Muscle of arm (tissue), 14 donors: ENCODE measurements at places on chromosomes 5 and 9.

DNA sequence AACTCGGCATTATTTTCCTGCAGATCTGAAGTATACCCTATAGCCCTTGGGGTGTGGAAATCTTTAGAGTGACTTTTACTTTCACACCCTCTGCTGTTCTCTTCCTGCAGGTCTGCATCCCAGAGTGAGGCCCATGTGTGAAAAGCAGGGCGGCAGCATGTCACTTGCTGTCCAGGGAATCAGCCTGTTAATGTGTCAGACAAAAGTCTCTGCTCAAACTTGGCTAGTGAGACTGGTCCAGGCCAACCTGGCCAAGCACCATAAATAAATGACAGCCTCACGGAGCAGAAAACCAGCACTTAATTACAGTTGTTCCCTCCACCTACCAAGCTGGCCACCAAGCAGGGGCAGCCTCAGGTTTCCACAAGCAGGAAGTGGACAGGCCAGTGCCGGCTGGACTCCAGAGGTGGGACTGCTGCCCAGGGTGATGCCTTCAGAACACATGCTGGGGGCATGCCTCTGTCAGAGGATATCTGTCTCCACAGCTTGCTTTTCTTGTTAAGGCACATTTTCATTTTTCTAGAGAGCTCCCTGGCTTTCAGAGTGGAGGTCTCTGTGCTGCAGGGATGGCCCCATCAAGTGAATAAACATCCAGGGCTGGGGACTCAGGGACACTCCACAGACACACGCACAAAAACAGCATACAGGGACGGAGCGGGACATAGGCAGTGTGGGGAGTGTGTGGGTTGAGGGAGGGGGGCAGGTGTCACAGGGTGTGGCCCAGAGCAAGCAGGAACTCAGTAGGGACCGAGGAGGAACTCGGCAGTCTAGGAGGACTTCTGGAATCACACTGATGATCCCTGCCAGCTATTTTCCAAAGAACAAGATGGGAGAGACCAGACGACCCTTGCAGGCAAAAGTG is 243.8 kb upstream of the IRX1 start:
- no peak for DNase-seq

GRCh38 chr9:18741945-18742344 is 268.0 kb downstream of the ADAMTSL1 start:
- no peak for DNase-seq

- DNase-seq = no peak
These were observed 15.2 kb downstream of the IPPK start for GRCh38 chr9:92654481-92655301.

GRCh38 chr9:110317911-110318310 is 19.8 kb downstream of the TXNDC8 start:
- DNase-seq = no peak

DNA sequence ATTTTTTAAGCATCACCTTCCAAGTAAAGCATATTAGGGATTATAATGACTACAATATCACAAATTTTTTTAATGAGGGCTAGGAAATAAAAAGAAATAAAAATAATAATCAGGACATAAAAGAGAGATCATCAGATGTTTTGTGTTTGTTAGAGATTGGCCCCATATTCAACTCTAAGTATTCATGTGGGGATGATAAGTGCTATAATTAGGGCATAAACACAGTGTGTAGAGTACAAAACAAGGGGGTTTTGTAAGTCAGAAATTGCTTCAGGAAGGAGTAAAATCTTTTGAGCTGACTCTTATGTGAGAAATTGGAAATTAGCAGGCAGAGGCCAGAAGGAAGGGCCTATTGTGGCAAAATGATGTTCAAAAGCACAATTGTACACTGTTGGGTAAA is 127.3 kb downstream of the STARD4 start:
- DNase-seq = no peak

DNA sequence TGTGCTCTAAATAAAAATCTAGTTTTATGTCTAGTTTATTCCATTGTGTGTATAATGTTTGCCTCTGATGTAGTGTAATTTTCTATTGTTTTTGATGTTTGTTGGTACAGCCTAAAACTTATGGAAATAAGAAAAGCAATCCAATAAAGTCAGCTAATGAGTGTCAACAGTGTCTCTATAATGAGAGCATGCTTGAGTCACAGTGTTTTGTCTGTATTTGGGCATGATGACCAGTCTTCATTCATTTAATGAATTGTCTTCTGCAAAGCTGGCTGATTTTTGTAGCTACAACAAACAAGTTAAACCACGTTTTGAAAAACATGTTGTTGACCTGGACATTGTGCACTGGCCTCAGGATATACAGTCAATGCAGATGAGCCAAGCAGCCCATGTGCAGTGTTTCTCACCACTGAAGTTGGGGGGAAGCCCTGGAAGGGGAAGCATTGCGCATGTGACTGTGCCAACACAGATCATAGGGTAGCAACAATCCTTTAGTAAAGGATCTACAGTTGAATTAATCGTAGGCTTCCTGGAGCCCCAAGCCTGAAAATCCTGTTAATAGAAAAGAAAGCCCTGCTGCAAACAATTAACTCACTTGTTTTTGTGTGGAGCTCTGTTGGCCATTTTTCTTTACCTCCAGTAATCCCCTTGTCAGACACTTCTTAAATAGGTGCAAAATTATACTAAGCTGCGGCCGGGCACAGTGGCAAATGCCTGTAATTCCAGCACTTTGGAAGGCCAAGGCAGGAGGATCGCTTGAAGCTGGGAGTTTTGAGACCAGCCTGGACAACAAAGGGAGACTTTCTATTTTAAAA is 88.0 kb downstream of the INIP start:
- DNase-seq = no peak

DNA sequence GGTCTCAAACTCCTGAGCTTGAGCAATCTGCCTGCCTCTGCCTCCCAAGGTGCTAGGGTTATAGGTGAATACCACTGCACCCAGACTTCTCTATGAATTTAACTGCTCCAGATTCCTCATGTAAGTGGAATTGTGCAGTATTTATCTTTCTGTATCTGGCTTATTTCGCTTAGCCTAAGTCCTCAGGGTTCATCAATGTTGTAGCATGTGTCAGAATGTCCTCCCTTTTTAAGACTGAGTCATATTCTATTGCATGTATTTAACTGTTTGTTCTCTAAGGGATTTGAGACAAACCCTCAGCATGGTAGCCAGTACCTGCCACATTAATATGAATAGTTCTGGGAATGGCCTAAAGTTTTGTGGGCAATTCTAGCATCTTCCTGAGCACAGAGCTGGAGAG is 53.9 kb upstream of the TUT7 start:
- DNase-seq = no peak

DNA sequence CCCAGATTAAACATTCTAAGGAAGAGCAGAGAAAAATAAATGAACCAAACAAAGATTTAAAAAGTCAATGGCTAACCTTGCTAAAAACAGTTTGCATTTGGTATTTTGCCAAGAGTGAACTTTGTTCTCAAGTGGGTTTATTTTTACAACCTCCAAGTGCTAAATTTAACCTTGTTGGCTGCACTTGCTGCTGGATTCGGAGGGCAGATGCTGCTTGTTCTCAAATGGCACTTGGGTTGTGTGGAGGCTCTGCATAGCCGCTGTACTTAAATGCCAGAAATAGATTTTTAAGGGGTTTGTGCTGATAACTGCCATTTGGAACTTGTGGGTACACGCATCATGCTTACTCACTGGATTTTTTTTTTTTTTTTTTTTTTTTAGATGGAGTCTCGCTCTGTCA is 13.3 kb upstream of the SPATA24 start:
- no peak for DNase-seq

DNA sequence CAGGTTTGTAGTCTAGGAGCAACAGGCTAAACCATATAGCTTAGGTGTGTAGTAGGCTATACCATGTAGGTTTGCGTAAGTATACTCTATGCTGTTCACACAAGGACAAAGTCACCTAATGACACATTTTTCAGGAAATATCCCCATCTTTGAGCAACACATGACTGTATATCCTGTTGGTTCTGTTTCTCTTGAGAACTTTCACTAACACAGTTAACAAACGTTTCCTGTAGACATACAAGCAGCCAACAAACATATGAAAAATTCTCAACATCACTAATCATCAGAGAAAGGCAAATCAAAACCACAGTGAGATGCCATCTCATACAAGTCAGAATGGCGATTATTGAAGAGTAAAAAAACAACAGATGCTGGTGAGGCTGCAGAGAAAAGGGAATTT is 68.2 kb downstream of the NR2F1-AS1 start:
- DNase-seq = no peak

DNA sequence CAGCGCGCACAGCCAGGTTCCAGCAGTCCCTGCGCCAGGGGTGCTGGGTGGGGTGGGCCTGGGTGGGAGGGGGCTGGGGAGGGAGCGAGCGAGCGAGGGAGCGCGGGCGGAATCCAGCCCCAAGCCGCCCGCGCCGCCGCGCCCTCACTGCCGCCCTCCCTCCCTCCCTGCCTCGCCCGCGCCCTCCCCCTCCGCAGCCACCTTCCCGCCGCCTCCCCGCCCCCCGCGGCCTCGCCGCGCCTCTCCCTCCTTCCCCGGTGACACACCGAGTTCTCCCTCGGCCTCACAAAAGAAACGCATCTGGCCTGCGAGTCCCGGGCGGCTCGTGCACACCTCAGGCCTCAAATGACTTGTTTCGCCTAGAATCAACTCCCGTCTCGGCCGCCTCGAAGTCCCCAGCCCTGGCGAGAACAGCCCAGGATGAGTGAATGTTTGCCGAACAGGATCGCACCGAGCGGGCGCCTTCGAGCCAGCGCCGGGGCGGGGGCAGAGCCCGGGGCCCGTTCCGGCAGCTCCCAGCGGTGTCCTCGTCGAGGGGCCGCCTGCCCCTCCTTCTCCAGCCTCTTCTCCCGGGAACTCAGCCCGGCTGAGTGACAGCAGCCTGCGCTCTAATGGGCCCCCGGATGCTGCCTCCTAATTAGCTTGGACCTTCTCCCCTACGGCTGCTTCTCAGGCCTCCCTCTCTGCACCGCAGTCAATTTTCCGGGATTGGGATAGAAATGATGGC is 371 bp upstream of the PITX1 start:
- no peak for DNase-seq

DNA sequence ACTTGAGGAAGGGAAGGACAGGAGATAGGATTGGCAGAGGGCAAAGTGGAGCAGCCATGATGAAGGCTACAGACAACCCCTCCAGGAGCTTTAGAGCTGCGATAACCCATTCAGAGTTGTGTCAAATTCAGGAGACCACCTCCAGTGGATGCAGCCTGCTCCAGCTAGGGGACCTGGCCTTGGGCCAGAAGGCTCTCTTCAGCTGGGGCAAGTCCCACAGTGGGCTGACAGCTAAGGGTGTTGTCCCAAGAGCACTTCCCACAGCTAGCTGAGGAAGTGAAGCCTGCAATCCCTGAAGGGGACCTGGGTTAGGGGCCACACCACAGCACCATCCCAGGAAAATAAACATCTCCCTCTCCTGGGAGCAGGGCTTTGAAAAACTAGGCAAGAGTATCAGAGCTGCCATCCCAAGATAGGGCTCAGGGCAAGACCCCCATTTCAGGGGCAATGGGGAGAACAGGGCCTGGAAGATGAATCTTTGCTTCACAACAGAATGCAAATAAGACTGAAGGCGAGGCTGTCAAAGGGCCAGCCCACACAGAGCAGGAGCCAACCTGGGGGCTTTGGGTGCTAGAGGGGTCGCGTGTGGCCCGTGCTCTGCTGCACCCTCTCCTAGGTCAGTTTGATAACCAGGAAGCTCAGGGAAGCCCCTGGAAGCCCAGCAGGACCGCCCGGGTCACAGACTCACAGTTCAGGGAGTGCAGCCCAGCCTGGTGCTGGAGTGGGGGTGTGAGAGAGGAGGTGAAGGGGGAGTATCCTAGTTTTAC is 19.3 kb upstream of the DAPK1 start:
- DNase-seq = no peak

GRCh38 chr5:35608881-35609779 is 8.5 kb upstream of the SPEF2 start:
- DNase-seq = no peak

- DNase-seq = no peak
These were observed 265.1 kb downstream of the ARL15 start for GRCh38 chr5:54045077-54045792.

GRCh38 chr5:6634788-6635430 is 1.7 kb downstream of the SRD5A1 start:
- no peak for DNase-seq

GRCh38 chr9:13554626-13555025 is 275.1 kb upstream of the MPDZ start:
- no peak for DNase-seq

DNA sequence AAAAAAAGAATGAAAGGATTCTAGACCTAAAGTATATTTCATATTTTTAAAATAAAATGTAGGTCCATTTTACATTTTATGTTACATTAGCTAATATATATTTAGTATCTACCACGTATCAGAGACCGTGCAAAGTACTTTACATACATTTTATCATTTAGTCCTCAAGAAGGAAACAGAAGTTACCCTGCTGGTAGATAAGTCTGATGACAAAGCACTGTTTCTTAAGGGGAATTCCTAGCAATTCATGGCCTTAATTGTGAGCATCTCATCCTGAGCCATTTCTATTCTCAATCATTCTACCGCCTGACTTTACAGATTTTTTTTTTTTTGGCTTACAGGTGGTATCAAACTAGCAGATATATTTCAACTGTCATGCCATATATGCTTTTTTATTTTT is 367.7 kb downstream of the PRELID2 start:
- no peak for DNase-seq

DNA sequence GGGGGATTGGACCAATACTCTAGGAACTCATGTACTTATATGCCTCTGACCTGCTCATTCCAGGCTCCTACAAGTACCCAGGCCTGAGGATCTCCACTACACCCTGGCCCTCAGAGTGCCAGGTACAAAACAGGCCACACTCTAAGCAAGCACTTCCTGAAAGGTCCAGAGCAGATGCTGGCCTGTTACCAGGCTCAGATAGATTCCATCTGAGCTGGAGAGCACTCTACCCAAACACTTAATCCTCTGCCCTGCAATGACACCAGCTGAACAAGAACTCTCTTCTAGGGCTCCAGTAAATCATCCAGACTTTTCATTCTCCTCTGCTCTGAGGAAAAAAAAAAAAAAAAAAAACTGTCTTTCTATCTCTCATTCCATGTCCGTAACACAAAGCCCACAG is 2.9 kb downstream of the P4HA2 start:
- DNase-seq = no peak

DNA sequence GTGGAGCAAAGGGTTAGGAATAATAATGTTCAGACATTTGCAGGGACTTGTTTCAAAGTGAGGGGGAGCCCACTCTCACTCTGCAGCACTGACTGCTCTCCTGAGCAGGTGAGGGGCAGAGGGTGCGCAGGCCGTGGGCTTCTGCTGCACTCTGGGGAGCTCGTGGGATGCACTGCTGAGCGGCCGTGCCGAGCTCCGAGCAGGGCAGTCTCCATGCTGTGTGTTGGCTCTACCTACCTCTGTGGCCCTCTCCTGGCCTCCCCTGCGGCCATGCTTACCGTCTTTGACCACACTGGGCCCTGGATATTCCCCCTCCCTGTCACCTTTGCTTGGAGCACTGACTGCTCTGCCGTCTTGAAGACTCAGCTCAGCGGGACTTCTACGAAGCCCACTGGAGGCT is 33.7 kb downstream of the CRB2 start:
- DNase-seq = no peak
